ENCODE measurements at places on chromosomes 5 and 9.
A peak's percentile ranks its signal among the peaks of the same experiment; 100 is the strongest.

- no peak for DNase-seq
These were observed 82.3 kb downstream of the SECISBP2 start for GRCh38 chr9:89400403-89401116.

DNA sequence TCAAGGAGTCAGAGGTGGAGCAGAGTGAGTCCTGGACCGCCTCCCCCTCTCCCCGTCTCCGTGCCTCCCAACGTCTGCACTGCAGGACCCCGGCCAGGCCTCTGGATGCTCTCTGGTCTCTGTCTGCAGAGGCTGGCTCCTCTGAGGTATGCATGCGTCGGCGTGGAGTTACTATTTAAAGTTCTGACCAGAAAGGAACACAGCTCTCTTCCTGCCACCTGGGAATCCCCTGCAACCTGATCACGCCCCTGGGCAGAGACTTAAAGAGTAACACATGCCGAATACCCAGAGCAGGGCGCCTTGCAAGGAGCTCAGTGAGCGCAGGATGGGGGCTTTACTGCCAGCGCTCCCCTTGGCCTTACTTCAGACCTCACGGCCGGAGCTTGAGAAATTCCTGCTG lies 16.0 kb downstream of the ANXA6 start:
- no peak for DNase-seq

GRCh38 chr9:99851500-99851822 lies 29.8 kb downstream of the NR4A3 start:
- peak; percentile 65 for DNase-seq

GRCh38 chr5:71767661-71768060 lies 48.6 kb downstream of the CARTPT start:
- no peak for DNase-seq

GRCh38 chr9:77427256-77427927 lies 220.7 kb downstream of the GNA14 start:
- DNase-seq, result no peak

DNA sequence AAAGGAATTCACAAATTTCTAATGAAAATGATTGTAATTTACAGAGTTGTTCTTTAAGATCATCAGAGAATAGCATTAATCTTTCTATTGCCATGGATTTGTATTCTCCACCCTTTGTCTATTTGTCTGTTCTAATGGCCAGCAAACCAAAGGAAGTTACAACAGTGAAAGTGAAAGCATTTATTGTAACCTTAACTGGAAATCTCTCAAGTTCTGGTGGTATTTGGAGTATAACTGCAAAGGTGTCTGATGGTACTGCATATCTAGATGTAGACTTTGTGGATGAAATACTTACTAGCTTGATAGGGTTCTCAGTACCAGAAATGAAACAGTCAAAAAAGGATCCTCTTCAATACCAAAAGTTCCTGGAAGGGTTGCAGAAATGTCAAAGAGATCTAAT lies 21.7 kb downstream of the RMI1 start:
- DNase-seq, result no peak

GRCh38 chr9:114290561-114290986 lies 32.3 kb upstream of the ORM1 start:
- no peak for DNase-seq

- DNase-seq, result no peak
These were observed 524.7 kb downstream of the SPATA31D1 start for GRCh38 chr9:82513242-82513751.

DNA sequence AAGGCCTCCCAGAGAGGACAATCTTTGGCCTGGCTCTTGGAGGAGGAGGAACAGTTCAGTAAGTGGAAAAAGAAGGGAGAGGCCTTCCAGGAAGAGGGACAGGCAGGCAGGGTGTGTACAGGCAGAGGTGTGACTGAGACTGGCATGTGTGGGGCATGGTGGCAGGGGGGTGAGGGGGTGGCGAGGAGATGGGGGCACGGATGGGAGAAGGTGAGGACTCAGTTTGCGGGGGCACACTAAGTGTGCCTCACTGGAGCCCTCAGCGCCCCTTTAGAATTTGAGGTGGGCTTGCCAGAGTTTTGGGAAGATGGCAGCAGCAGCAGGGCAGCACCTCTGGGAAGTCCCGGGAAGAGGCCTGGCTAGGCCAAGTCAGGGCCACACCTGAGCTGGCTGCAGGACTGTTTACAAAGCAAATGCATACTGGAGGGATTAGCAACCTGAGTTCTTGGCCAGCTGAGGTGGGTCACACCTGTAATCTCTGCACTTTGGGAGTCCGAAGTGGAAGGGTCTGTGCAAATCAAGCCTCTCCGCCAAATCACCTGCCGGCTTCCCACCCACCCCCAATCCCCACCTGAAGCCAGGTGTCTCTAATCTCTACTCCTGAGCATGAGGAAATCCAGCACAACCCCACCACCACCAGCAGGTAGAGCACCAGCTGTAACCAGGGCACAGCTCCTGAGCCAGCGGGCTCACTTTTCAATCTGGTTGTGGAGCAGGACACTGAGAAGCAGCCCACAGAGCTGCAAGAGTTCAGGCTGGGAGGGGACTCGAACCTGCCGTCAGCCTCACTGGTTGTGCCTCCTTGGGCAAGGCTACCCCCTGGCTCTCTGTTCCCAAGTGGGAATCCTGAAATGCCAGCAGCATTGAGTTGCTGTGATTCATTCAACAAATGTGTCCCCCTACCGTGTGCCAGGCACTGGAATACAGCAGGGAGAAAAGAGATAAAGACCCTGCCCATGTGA lies 10.2 kb upstream of the GABRP start:
- DNase-seq, result no peak

DNA sequence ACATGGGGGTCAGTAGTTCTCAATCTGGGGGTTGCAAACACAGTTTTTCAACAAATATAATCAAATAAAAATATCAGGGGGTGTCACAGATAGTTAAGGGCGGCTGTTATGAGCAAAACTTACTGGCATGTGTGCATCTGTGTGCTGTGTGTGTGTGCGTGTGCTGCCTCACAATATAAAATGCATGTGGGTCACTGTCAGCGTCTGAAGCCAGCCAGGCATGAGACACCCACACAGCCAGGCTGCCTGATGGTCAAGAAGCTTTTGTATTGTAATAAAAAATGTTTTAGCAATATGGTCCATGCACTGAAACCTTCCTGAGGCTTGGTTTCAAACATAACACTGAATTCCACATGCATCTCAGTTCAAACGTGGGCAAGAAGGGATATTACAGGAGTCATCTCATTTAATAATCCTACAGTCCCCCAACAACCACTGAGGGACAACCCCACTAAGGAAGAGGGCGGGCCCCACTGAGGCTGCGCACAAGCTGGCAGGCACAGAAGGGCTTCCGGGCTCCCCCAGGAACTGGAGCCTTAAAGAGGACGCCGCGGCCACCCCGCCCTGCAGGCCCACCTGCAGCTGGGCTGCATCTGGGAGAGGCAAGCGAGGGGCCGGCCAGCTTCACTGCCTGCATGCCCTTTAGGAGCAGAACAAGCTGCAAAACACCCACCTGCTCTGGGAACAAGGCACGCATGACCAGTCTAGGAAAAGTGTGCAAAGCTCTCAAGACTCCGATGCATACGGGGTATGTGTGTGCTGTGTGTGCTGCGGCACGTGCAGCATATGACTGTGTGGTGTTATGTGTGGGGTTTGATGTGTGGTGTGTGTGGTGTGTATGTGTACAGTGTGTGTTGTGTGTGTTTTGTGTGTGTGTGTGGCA lies 14.1 kb downstream of the SEMA4D start:
- peak; percentile 57 for DNase-seq

GRCh38 chr5:82679660-82680059 lies 397.5 kb downstream of the TMEM167A start:
- no peak for DNase-seq

GRCh38 chr5:16763211-16763610 lies 146.4 kb upstream of the RETREG1 start:
- DNase-seq, result no peak

- DNase-seq, result no peak
These were observed 50.5 kb downstream of the SPTLC1 start for GRCh38 chr9:92064711-92065110.

- DNase-seq, result no peak
These were observed 27.8 kb downstream of the PSAT1 start for GRCh38 chr9:78324682-78325081.

- DNase-seq, result no peak
These were observed 55.5 kb upstream of the IFNK start for GRCh38 chr9:27468462-27469110.

- no peak for DNase-seq
These were observed 36.8 kb downstream of the EXOC3 start for GRCh38 chr5:479566-480319.

DNA sequence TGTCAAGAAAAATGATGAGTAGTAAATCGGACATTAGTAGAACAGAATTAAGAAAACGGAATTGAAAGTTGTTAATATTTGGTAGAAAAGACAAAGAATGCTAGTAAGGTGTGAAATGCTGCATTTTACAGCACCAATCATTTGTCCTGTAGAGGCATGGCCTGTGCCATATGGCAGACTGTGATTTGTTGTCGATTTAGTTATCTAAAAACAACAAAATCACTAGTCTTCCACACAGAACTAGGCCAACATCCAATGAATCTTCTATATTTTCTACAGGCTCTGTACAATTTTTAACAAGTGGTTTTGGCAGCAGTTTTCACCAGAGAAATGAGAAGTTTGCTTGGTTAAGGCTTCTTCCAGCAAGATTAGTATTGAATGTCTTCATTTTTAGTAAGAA lies 10.4 kb downstream of the HNRNPK start:
- no peak for DNase-seq

DNA sequence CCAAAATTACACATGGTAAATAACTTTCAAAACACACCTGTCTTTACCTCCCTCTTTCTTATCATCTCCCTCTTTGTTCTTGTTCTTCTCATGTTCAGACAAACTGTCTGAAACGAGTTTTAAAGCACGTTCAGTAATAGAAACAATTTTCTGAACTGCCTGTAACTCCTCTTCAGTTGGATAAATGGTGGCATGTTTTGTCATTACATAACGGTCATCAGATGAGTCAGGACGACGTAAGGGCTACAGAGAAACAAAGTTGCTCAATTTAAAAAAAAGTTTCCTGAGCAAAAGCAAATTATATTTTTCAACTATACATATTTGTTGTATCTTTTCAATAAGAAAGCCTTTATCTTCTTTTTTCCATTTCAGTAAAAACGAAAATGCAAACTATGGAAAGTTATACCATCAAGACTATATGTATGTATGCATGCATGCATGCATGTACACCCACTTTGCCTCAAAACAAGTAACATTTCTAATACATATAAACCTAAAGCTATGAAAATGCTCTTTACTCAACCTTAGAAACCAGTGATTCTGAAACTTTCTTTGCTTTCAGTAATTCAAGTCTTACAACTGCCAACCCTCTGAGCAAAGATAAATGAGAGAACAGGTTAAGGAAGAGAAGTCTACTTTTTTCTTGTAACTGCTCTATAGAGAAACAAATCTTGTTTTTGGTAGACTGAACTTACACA lies 56.0 kb downstream of the ZFR start:
- no peak for DNase-seq

GRCh38 chr5:68087866-68088265 lies 127.7 kb upstream of the PIK3R1 start:
- DNase-seq, result no peak

DNA sequence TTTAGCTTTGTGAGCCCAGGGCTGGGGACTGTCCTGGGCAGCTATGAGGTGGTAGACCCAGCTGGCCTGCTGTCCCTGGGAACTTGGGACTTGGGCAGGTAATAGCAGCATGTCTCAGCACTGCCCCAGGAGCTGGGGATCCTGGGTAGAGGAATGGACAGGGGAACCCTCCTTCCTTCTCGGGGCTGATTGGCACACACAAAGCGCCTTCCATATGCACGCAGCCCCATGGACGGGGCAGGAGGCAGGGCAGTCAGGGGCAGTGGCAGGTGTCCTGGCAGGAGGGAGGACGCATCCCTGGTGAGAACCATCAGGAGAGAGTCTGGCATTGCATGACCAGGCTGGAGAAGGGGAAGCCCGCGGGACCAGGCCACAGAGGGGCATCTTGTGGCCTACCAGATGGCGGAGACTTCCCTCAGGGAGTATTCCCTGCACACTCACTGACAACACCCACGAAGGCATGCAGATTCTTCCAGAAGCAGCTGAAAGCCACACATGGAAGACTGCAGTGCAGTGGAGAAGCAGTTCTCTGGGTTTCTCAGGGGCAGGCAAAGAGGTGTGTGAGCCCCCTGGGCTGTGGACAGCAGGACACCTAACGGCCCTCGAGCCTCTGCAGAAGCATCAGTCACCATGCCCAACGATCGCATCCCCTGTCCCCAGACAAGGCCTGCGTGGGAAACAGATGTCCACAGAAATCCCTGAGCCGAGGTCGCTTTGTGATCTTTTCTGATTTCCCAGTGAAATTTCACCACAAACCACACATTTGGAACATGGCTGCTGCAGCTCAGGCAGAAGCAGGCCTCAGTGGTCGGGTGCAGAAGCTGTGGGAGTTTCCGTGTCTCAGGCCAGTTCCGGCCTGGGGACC lies 7.0 kb upstream of the NKD2 start:
- no peak for DNase-seq

- no peak for DNase-seq
These were observed 112.9 kb downstream of the AOPEP start for GRCh38 chr9:94839398-94839797.

GRCh38 chr9:132207215-132207614 lies 45.4 kb downstream of the NTNG2 start:
- DNase-seq, result no peak

- DNase-seq, result no peak
These were observed 4.6 kb downstream of the PTCH1 start for GRCh38 chr9:95511952-95512708.

GRCh38 chr9:110996436-110997220 lies 41.6 kb downstream of the LPAR1 start:
- DNase-seq, result no peak

DNA sequence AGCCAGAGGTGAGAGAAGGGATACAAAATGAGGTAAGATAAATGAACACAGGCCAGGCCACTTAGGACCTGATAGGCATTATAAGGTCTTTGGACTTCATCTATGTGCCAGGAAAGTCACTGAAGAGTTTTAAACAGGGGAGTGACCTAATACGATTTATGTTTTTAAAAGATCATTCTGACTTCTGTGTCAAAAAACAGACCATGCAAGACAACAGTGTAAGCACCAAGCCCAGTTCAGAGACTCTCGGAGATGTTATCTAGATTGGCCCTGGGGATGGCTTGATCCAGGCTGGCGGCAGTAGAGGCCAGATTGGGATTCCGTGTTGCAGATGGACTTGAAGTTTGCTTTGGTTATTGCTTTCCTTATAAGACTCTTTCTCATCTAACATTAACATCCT lies 43.0 kb upstream of the DPYSL3 start:
- no peak for DNase-seq

- no peak for DNase-seq
These were observed 94.5 kb downstream of the PLPP1 start for GRCh38 chr5:55440188-55440646.
